ENCODE measurements at places on chromosomes 1 and 21.

GRCh38 chr1:5994713-5995621 is 2.7 kb upstream of the NPHP4 start:
- no peak for DNase-seq

GRCh38 chr1:2486041-2486440 is 10.0 kb downstream of the PLCH2 start:
- no peak for DNase-seq

DNA sequence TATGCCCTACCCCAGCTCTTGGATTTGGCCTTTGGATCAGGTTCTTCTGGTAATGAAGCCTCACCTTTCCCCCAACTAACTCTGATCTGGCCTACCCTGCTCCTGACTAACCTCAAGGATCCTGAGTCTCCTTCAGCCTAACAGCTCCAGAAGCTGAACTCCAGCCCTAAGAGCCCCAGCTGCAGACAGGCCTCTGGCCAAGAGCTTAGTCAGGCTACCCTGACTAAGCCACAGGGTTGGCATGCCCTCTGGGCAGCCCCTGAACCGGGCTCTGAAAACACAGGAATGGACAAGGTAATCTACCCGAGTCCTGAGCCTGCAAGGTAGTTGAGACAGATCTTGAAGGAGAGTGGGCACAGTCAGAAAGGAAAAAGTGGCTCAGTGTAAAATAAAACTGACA is 29.4 kb downstream of the COA7 start:
- peak; percentile 36 for DNase-seq

DNA sequence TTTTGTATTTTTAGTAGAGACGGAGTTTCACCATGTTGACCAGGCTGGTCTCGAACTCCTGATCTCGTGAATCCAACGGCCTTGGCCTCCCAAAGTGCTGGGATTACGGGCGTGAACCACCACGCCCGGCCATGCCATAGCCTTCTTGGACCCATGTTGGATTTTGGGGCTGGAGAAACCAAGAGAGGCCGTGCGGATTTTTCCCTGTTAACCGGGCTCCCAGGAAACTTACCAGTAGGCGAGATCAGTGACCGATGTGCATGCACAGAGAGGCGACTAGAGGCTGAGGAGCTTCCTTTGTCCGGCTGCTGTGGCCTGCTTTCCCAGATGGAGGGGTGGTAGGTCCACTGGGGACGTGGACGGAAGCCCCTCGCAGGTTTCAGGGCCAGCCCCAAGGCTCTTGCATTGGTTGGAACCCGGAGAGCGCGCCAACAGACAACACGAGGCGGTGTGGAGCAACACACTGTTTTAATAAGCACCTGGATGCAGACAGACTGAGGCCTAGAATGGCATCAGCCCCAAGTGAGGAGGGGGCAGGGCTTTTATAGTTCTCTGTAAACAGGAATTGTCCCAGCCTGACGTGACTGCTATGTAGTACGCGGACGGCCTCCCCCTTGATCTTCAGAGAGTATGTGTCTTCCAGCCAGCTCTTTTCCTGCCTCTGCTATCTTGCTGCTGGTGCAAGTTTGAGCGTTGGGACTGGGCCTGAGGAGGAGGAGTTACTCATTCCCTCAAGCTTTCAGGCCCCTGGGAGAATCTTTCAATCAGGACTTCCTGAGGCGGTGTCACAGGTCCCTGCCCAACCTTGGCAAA is at the start of gene ERVH48-1:
TSS of gene ERVH48-1 (minus strand) at position 517 of the 813 bp plus-strand sequence. CDS start 6,624 bp downstream, outside the sequence.
- no peak for DNase-seq

DNA sequence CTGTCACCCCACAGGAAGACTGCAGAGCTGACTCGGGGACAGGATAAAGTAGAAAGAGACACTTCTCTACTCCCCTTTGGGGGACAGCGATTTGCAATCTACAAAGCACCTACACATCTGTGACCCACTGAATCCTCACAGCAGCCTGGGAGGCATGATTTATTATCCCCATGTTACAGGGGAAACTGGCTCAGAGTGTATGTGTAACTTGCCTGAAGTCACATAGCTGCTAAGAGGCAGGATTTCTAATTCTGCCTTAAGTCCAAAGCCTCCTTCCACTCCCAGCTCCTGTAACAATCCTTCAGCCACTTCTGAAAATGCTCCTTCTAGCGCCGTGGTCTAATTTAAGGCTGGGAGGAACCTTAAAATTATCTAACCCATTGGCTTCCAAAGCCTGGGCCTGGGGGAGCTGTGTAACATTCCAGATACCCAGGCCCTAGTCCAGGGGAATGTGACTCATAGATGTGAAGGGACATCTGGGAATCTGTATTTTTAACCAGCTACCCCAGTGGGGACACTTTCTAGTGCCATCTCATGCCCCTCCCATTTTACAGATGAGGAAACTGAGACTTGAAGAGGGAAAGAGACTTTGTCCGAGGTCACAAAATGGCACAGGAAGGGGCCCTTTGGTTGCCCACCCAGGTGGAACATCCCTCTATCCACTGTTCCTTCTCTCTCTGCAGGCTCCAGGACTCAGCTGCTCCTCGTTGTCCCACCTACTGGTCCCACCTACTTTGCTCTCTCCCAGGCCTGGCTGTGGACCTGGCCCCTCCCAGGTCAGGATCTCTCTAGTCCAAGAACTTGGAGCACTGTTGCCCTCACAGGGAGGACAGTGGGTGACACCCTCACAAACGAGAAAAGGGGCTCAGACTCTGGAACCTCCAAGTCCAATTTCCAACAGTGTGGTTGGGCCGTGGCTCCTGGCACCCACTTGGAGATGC is 48.9 kb downstream of the AHDC1 start:
- DNase-seq, result no peak

GRCh38 chr1:246176126-246177024 is 330.7 kb downstream of the SMYD3 start:
- DNase-seq, result no peak

DNA sequence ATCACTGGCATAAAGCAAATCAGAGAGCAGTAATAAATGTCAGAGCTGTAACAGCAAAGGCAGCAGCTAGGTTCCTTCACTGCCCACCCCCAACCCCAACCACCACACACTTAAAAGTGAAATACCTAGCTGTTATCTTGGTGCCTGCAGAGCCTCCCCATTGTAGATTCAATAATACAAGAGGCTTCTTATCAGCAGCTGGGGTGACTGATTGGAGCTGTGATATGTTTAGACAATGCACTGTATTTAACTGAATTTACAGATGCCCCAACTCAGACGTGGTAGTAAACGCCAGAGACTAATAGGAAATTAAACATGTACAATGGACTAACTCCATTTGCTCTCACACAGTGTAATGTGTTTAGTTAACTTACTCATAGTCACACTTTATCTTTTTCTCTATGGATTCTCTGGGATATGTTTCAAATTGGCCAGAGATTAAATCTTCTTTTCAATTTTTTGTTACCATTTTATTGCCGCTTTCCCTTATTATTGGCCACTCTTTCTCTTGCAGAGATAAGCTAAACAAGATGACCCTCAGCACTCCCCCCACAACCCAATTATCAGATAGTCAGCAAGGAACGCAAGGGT is 117.1 kb downstream of the ESRRG start:
- DNase-seq, result no peak

- DNase-seq, result no peak
Observed at GRCh38 chr1:234768569-234769283, 158.7 kb upstream of the IRF2BP2 start.

DNA sequence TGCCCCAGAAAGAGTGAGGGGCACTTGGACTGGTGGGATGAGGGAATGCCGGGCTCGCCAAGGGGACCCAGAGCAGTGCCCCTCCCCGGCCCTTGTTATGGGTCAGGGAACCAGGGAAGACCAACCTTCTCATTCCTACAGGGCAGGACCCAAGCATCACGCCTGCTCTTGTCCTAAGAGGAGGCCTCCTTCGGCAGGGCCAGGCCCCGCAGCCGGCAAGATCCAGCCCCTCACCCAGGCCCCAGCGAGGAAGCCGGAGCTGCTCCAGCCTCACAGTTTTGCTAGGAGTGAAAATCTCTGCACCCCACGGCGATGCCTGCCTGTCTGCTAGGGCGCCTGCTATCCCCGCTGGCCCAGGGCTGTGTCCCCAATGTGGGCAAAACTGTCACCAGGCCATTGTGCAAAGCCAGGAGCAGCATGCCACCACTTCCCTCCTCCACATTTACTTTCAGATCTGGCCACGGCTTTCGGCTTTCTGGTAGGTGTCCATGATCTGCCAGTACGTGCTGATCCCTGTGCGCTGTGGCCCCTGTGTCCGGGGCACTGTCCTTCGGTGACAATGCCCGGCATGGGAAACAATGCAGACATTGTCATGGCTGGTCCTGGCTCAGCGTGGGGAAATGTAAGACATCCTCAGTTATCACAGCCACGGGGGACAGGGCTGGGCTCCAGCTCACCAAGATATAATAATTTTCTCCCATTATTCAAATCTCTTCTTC is 9.6 kb downstream of the ACTRT2 start:
- DNase-seq, result no peak

DNA sequence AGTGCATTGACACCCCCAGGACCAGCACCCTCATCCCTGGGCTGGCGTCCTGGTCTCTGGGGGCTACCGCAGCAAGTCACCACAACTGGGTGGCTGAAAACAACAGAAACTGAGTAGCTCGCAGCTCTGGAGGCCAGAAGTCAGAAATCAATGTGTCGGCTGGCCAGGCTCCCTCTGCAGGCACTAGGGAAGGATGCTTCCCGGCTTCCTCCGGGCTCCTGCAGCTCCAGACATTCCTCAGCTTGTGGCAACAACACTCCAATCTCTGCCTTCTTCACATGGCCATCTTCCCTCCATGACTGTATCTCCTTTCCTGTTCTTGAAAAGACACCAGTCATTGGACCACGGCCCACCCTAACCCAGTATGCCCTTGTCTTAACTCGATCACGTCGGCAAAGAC is 224.2 kb downstream of the NPHP4 start:
- no peak for DNase-seq

DNA sequence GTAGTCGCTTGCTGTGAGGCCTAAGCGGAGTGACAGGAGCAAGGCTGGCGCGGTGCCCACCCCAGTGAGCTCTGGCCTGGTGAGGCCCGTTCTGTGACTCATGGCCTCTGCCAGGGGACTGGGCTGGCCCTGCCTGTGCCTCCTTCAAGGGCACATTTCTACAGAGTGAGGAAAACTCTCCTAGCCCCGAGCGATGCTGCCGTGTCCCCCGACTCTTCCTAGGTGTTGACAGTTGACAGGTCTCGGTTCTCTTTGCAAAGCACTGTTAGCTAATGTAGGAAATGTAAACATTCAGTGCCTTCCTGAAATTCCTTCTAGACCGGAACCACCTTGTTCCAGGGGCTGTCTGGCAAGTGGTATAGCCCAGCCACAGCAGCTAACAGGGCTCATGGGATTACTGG is 43.9 kb downstream of the ABCG1 start:
- DNase-seq, result no peak

DNA sequence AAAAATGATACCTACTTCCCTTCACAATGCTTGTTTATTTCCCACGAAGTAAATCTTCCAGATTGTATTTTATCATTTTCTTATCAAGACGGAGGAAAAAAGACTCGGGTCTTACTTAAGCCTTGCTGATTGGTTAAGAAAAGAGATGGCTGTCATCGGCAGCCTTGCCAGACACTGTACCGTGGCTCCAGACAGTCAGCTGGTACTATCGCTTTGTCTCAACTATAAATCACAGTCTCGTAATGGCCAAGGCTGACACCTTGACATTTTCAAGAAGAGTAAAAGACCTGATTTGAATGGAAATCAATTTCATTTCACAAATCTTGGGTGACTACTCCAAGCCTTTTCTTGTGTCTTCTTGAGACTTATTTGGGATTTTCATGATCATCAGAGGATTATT is 868.0 kb downstream of the USP25 start:
- DNase-seq, result no peak

- no peak for DNase-seq
Observed at GRCh38 chr1:245578771-245579170, 424.0 kb downstream of the KIF26B start.

DNA sequence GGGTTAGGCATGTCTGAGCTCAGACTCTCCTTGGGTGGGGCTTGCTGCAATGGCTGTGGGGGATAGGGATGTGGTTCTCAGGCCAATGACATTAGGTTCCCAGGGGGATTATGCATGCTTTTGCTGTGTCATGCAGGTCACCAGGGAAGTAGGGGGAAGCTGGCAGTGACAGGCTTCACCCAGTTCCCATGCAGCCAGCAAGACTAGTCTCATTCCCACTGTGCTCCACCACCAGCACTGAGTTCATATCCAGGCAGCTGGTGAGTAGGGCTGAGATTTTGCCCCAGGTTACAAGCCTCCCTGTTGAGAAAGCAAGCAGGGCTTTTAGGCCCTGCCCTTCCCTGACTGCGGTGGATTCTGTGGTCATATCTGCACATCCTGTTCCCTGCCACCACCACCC is 32.1 kb upstream of the PLA2G5 start:
- peak; percentile 52 for DNase-seq

GRCh38 chr1:209884249-209884648 is 53.8 kb upstream of the SYT14 start:
- no peak for DNase-seq

DNA sequence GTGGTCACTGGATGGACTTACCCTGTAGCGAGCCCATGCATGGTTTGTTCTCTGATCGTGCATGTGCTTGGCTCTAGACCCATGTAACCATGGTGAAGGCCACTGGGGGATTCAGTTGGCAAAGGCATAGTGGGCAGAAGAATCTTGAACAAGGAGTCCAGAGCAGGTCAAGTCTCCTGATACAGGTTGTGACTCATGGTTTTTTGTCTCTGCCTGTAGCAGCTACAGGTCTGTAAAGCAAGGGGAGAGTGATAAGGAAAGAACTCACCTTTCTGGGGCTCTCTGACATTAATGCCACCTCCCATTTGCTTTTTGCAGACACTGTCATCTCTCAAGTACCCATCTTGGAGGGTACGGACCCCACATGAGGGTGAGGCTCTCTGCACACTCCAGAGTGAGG is 153.4 kb upstream of the CAMK1G start:
- no peak for DNase-seq

DNA sequence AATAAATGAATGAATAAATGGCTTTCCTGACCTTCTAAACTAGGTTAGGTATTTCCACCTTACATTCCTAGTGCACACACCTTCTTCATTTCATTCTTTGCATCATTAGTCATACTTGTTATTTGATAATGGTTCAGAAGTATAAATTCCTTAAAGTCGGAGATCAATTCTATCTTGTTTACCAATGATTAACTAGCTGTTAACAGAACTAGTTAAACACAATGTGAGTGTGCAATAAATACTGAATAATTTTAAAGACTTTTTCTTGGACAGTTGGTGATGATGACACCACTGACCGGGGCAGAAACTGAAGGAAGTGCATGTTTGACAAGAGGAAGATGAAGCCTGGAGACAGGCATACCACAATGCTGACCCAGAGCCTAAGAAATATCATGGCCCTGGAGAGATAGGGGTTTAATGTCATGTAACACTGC is 207.1 kb upstream of the DEPDC1 start:
- DNase-seq, result peak; percentile 19

GRCh38 chr1:190832511-190832910 is 354.8 kb upstream of the BRINP3 start:
- DNase-seq, result no peak

DNA sequence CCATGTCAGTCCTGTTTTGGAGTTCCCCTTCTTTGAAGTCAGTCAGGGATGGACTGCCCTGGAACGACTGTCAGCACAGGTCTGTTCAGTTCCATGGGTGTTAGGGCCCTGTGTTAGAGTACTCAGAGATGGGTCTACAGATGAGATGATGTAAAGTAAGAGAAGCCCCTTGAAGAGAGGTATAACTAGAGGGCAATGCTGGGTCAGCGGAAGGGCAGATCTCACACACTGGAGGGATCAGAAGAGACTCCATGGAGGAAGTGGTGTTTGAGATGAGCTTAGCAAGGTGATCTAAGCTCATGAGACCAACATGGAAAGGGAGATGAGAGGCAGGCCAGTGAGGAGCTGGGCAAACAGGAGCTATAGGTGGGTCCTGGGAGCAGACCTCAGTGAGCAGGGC is 7.6 kb downstream of the PPFIA4 start:
- no peak for DNase-seq

- DNase-seq, result no peak
Observed at GRCh38 chr1:109516872-109517271, 7.3 kb upstream of the AMIGO1 start.

GRCh38 chr21:46135782-46136395 is 19.5 kb downstream of the FTCD start:
- DNase-seq, result no peak
